Activated CD4-positive, CD25-positive, alpha-beta regulatory T cell treated with anti-CD3 and anti-CD28 coated beads, Interleukin-2, amount 50 U/mL, for 16 hours (primary cell): ENCODE measurements at places on chromosomes 5 and 9.

DNA sequence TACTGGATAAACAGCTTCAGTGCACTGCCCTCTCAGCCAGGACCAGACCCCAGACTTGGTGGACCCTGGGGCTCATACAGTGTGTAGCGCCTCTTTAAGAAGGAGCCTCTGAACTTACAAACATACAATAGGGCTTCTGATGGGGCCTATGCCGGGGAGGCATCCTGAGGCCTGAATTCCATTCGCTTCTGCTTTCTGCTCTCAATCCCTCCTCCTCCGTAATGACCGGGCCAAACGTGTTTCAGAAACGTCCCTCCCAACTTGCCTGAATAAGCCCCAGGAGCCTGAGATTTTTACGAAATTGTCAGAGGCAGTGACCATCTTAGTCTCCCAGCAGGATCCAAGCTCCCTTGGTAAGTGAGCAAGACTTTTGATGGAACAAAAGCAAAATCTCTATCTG is 128.1 kb upstream of the BOD1 start:
- no peak for DNase-seq

- no peak for DNase-seq
These were observed 845 bp downstream of the ECSCR start for GRCh38 chr5:139461698-139462097.

GRCh38 chr9:99118782-99119466 is 14.0 kb downstream of the TGFBR1 start:
- no peak for DNase-seq

- no peak for DNase-seq
These were observed 282.2 kb downstream of the TAF11L14 start for GRCh38 chr5:17916446-17916845.

DNA sequence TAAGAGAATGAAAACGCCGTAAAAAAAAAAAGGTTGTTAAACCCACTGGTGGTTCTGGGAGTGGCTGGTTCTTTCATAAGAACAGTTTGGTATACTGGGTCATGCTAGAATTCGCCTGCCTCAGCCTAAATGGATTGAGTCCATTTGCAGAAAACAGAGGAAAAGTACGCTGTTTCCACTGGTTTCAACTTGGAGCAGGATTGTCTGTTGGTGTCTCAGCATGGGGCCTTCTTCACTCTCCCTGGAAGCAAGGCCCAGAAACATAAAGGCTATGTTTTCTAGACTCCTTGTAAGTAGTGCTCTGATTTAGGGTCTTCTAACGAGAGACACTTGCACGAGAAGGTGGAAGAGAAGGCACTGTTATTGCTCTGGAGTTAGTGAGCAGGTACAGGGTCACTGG is 116.9 kb upstream of the MTAP start:
- no peak for DNase-seq

GRCh38 chr5:35904443-35905132 is 33.8 kb downstream of the CAPSL start:
- no peak for DNase-seq

- DNase-seq: no peak
These were observed 169.8 kb upstream of the GRAMD2B start for GRCh38 chr5:126253406-126253805.

- DNase-seq: no peak
These were observed 2.5 kb downstream of the EGFL7 start for GRCh38 chr9:136665111-136665703.

DNA sequence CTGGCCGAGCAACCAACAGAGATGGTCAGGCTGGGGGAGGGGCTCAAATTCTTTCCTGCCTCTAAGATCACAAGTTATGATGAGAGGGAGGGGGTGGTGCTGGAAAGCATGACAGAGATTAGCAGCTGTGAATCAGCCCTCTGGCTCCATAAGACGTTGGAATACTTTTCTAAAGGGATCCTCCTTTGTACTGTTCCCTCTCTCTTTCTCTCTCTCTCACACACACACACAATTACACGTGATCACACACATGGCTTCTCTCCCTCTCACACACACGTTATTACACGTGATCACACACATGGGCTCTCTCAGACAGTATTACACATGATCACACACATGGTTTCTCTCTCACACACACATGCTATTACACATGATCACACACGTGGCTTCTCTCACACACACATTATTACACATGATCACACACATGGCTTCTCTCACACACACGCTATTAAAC is at the start of gene SLC45A2:
Gene SLC45A2 (minus strand): TSS at position 23 of the 454 bp plus-strand sequence. CDS start 110 bp downstream, outside the sequence.
- DNase-seq: no peak

DNA sequence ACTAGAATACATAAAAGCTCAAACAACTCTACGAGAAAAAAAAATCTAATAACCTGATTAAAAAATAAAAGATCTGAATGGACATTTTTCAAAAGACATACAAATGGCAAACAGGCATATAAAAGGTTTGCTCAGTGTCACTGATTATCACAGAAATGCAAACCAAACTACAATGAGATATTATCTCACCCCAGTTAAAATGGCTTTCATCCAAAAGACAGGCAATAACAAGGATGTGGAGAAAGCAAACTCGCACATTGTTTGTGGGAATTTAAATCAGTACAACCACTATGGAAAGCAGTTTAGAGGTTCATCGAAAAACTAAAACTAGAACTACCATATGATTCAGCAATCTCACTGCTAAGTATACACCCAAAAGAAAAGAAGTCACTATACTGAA is 20.8 kb downstream of the UGT3A2 start:
- no peak for DNase-seq

DNA sequence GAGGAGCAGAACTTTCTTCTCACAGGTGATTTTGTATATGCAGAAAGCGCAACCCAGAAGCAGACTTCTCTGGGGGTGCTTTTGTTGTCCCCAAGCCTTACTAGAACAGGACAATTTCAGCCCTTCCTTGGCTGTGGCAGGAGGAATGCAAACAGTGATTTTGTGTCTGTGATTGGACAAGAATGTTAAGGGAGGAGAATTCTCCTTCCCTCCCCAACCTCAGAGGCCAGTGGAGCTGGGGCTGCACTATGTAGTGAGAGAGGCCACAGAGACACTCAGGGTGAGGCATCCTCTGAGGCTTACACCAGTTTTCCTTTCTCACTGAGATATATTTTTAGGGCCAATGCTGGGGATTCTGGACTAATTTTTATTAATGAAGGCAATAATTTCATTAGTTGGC is 58.8 kb downstream of the ZNF366 start:
- no peak for DNase-seq

- DNase-seq: no peak
These were observed 41.6 kb downstream of the MAMDC2 start for GRCh38 chr9:70085241-70085640.

- no peak for DNase-seq
These were observed 119.5 kb downstream of the MTX3 start for GRCh38 chr5:79871364-79872120.

DNA sequence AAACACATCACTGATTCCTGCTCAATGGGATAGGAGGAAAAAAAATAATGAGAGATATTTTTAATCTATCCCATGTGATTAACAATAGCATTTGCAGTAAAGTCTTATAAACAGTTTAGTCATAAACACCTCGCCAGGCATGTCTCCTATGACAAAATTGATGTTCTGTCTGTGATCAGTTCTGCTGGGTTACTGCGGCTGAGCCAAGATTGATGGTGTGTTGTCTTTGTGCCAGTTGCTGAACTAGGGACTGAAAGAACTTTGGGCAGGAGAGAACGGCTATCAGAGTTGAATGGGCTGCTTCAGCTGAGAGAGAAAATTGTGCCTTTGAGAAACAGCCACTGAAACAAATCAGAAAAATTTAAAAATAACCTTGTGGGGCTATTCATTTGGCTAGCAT is 37.3 kb upstream of the MAMDC2 start:
- no peak for DNase-seq

DNA sequence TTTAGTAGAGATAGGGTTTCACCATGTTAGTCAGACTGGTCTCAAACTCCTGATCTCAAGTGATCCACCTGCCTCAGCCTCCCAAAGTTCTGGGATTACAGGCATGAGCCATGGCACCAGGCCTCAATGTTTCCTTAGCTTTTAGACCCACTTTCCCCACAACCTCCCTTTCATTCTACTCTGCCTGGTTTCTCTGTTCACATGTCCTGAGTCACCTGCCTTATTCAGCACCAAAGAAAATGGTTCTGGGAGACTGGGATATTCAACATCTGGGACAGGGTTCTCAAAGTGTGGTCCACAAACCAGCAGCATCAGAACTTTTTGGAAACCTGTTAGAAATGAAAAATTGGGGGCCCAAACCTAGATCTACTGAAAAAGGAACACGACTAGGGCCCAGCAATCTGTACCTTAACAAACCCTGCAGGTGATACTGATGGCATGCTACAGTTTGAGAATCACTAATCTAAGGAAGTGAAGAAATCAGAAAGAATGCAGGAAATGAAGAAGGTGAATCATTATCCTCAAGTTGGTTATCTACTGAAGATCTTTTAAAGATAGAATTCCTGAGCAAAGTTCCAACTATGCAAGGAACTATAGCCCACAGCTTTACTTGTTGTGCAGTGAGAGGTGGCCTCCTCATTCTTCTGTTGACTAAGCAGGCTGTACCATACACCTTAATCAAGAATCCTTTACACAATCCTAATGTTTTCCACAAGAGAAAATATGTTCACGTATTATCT is 51.8 kb upstream of the CTNNAL1 start:
- no peak for DNase-seq

GRCh38 chr9:101453776-101454570 is 18.4 kb upstream of the ALDOB start:
- DNase-seq: no peak

- no peak for DNase-seq
These were observed 2.8 kb upstream of the BNC2 start for GRCh38 chr9:16873126-16873802.

DNA sequence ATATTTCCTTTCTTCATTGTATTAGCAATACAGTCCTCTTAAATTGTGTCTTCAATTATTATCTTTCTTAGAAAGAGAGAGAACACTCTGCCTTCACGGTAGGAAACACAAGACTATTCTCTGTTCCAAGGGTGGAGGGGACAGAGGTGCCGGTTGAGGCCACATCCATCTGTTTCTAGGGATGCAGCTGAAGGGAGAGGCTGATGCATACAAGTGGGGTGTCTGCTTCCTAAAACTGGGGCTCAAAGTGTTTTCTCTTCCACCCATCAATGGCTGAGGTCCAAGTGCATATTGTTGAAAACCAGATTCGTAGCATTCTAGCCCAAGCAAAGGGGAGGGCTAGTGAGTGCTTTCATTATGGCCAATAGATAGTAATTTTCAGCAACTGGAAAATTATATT is 9.5 kb downstream of the IRX2 start:
- DNase-seq: no peak

DNA sequence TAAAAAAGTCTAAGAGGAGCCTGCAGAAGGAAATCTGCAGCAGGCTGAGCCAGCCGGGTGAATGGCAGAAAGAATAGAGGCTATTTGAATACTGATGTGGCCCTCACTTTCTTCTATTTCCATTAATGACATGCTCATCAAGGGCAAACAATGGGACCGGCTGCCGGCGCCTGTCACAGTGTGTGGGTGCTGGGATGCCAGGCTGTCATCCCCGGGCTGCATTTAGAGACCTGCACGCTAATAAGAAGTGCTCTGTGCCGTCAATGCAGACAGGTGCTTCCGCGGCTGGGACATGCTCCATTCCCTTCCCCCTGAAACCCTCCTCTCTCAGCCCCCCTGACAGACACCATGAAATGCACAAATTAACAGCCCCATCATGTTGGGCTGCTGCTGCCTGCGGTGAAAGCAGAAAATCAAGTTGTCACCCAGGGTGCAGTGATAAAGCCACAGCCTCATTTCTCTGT is 217.7 kb upstream of the TBCA start:
- no peak for DNase-seq

- peak; percentile 21 for DNase-seq
These were observed 95.8 kb upstream of the ANKRD55 start for GRCh38 chr5:56328753-56329560.

GRCh38 chr5:83718195-83718825 is 2.3 kb downstream of the HAPLN1 start:
- DNase-seq: no peak

GRCh38 chr5:146751054-146751453 is 127.5 kb downstream of the PPP2R2B start:
- DNase-seq: no peak

DNA sequence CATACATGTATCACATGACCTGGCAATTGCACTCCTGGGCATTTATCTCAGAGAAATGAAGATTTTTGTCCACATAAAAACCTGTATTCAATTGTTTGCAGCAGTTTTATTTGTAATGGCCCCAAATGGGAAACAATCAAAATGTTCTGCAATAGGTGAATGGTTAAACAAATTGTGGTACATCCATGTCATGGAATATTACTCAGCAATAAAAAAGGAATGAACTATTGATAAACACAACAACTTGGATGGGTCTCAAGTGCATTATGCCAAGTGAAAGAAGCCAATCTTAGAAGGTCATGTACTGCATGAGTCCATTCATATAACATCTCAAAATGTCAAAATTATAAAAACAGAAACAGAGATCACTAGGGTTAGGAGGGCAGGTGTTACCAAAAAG is 1.5 kb upstream of the NDUFS4 start:
- DNase-seq: no peak

GRCh38 chr9:749716-750115 is 91.8 kb upstream of the DMRT1 start:
- DNase-seq: no peak

DNA sequence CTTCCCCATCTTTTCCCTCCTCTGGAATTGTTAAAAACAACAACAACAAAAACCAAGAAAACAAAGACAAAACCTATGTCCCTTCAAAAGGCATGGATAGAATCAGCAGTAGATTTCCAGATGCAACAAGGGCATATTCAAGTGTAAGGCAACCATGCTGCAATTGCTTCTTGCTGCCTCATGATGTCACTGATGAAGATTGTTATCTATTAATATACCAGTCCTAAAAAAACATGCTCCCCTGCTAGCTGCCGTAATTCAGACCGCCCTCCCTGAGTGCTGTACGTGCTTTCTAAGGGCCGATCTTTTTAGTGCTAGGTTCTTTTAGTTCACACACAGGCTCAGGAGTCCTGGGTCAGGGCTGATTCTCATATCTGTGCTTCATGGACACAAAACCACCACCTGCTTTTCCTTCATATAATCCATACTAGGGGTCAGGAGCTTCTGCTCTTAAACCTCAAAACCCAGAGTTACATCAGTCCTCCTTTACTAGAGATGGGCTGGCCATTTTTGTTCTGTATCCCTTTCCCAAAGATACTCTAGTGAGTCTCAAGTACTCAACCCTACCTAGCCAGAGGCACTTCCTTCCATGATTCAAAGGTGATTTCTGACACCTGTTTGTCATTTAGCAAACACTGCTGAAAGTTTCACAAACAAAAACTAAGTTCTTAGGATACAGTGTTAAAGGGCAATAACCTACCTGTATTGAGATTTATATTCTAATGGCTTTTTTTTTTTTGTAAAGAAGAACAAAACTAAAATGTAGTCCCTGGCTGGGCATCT is 82.1 kb downstream of the GIN1 start:
- DNase-seq: no peak
